ENCODE measurements at places on chromosomes 3 and 15.

DNA sequence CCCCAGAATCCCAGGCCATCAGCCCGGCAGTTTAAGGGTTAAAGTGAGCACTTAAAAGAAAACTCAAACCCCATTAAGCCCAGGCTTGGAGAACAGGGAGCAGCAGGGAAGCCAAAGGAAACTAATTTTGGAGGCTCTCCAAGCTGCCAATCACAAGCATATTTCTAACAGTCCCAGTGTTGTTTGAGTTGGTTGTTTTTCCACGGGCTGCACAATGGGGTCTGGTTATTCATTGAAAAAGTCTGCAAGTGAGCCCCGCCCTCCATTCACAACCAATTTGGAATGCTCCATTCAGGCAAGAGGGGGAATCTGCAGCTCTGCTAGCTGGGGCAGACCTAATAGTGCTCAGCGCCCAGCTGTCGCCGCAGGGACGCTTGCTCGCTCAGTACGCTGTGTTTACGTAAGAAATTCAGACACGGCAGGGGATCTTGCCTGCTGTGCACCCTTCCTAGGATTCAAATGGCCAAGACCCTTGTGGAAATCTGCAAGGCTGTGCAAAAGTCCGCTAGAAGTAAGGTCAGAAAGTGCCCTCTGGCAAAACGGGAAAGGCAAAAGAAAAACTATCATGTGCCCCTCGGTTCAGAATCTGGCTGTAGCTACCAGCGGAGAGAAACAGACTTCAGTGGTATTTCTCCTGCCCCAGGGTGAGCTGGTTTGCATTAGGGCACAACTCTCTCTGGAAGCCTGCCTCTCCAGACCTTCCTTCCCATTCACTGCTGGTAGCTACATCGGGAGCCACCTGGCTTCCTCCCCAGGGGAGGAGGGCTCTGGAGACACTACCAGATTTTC lies 11.0 kb downstream of the ETV5 start:
- no peak for DNase-seq

- no peak for DNase-seq
These were observed 9.6 kb upstream of the IRAK2 start for GRCh38 chr3:10155123-10155472.

GRCh38 chr15:52224211-52224610 lies 33.0 kb upstream of the GNB5 start:
- DNase-seq, result no peak

DNA sequence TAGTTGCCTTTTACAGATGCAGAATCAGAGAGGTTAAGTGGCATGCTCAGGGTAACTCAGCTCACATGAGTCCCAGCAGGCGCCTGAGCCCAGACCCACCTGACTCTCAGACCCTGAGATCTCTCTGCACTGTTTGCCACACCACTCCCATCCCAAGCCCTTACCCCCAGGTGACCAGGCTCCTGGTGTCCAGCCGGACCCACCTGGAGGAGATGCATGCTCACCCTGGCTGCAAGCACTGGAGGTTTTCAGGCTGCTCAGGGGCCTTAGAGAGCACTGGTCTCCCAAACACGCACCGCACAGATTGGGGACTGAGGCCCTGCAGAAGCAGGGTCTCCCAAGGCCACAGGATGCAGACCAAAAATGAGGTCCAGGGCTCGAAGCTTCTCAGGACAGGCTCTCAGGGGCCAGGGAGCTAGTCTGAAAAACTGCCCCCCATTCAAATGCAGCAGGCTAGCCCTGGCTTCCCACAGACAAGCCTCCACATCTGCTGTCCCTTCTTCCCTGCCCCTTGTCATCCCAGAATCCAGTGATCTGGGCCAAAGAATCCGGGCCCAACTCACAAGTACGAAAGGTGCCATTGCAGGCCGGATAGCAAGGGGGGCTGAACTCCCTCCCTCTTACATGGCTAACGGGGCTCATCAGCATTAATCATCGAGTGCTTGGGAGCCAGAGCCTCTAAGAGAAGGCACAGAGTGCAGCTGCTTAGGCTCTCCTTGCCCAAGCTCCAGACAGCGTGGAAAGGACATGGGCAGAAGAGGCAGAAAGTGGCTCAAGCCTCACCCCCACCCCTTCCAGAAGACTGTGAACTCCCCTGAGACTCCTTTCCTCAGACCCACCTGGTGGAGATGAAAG lies 90.2 kb upstream of the PRR20G start:
- no peak for DNase-seq

DNA sequence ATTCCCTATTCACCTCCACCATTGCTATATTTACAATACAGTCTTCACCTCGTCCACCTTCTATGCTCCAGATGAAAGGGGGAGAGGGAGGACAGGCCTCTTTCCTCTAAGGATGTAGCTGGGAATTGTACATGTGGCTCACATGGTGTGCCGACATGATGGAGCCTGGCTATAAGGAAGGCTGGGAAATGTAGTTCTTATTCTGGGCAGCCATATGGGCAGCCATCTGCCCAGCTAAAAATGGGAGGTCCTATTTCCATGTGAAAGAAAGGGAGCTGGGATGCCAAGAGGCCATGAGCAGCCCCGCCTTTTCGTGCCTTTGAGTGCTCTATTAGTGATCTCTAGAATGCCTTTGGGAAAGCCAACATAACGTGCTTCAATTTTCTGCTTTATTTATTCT lies 27.1 kb upstream of the MGLL start:
- DNase-seq, result no peak

GRCh38 chr3:3119393-3119851 lies 7.3 kb upstream of the TRNT1 start:
- DNase-seq, result no peak

- no peak for DNase-seq
These were observed 19.6 kb downstream of the PPARG start for GRCh38 chr3:12308517-12308916.

- DNase-seq, result no peak
These were observed at the start of gene RARRES1 for GRCh38 chr3:158731938-158732855. TSS of gene RARRES1 (minus strand) at chr3:158732457. CDS start at chr3:158732415, 42 bp downstream.

- no peak for DNase-seq
These were observed 81.5 kb upstream of the KCNAB1 start for GRCh38 chr3:156038869-156039268.

- DNase-seq, result no peak
These were observed 10.4 kb upstream of the SEMA4B start for GRCh38 chr15:90190606-90191343.

GRCh38 chr3:110743202-110743601 lies 328.4 kb upstream of the NECTIN3 start:
- no peak for DNase-seq

GRCh38 chr3:79960594-79960993 lies 192.8 kb upstream of the ROBO1 start:
- no peak for DNase-seq
